ENCODE measurements at places on chromosomes 7 and 10. TPM values are rescaled to one million over a fixed set of nuclear protein-coding genes. Genes with fewer than 3 reads are reported as not detected.

GRCh38 chr10:97032624-97033023, 153.1 kb downstream of the SLIT1 start:
- H3K27ac ChIP-seq: no peak overlapping the region
- H3K36me3 ChIP-seq: no peaks in the 10 kb centered on the region
- H3K4me1 ChIP-seq: peaks cover 6% of the 10 kb centered on the region
- no peak overlapping the region for H3K4me3 ChIP-seq

- peaks cover 15% of the 10 kb centered on the region for H3K4me1 ChIP-seq
- H3K27me3 ChIP-seq: no peaks in the 10 kb centered on the region
- no peaks in the 10 kb centered on the region for H3K36me3 ChIP-seq
- no peak for DNase-seq
- no peak overlapping the region for H3K27ac ChIP-seq
Measured at GRCh38 chr7:74334030-74334429, 44.8 kb downstream of the CLIP2 start.

DNA sequence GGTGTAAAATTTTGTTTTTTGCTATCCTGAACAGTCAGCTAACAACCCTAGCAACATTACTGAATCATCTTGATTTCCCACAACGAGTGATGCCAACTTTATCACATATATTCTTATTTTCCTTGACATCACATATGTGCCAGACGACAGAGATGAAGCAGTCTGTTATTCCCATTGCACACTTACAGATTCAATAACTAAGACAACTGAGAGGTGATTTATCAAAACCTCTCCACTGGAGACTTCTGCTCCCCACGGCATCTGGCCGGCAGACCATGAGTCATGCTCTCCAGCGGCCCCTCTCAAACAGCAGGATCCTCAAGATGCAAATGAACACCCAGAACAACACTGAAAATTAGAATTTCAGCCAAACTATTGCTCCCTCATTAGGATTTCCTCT, 57.1 kb downstream of the AMPH start:
- no peaks in the 10 kb centered on the region for H3K27me3 ChIP-seq
- no peak overlapping the region for H3K4me3 ChIP-seq
- H3K36me3 ChIP-seq: no peaks in the 10 kb centered on the region
- H3K4me1 ChIP-seq: no peaks in the 10 kb centered on the region
- DNase-seq: no peak

DNA sequence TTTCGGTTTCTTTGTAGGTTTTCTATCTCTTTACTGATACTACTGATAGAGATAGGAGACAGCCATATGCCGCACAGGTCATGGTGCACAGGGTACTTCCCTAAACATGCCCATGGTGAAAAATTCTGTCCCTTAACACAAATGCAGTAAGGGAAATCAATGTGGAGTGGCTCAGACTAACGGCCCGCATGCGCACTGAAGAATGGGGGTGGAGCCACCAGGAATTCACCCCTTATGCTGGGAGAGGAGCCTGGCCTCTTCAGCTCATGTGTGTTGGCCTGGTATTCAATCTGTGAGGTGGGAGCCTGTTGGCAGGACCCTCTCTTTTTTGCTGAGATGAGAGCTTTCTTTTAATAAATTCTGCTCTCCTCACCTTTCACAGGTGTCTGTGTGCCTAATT, 8.4 kb upstream of the URGCP start:
- H3K36me3 ChIP-seq: no peaks in the 10 kb centered on the region
- no peak overlapping the region for H3K4me3 ChIP-seq
- no peak overlapping the region for H3K27ac ChIP-seq
- no peaks in the 10 kb centered on the region for H3K27me3 ChIP-seq
- DNase-seq: no peak
- no peaks in the 10 kb centered on the region for H3K4me1 ChIP-seq

DNA sequence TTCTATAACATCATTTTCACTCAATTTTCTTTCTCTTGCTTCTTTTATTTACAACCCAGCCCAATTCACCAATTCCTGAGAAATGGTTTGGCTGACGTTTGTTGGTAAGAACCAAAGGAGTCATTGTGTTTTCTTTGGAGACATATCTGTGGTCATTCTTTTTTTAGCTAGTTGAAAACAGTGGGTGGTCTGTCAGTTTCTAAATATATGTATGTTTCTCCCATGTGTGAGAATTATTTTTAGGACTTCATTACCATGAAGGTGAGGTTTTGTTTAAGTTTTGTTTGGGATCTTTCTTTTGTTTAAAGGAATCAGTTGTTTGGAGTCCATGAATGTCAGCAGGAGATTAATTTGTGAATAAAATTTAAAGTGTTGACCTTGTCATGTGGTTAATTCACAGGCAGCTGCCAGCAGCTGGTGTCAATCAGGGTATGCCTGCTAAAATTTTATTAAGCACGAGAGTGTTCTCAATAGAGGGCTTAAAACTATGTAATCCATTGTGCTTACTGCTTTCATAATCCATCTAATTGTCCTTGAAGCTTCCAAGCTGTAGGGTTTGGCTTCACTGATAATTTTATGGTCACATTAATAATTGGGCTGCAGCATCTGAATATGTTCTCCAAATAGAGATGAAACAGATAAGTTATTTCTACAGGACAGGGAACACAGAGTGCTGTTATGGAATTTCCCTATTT, 38.7 kb downstream of the INSYN2A start:
- H3K4me1 ChIP-seq: no peaks in the 10 kb centered on the region
- no peaks in the 10 kb centered on the region for H3K27me3 ChIP-seq
- no peaks in the 10 kb centered on the region for H3K36me3 ChIP-seq
- DNase-seq: no peak

- no peak overlapping the region for H3K4me3 ChIP-seq
- no peak for DNase-seq
- no peaks in the 10 kb centered on the region for H3K27me3 ChIP-seq
- H3K4me1 ChIP-seq: no peaks in the 10 kb centered on the region
Measured at GRCh38 chr7:72706521-72706920, 121.5 kb downstream of the TYW1B start.

- H3K27me3 ChIP-seq: no peaks in the 10 kb centered on the region
- H3K4me1 ChIP-seq: peaks cover 34% of the 10 kb centered on the region
- DNase-seq: no peak
- H3K4me3 ChIP-seq: no peak overlapping the region
- H3K27ac ChIP-seq: no peak overlapping the region
- no peaks in the 10 kb centered on the region for H3K36me3 ChIP-seq
Measured at GRCh38 chr10:33739031-33739430, 404.6 kb upstream of the NRP1 start.

DNA sequence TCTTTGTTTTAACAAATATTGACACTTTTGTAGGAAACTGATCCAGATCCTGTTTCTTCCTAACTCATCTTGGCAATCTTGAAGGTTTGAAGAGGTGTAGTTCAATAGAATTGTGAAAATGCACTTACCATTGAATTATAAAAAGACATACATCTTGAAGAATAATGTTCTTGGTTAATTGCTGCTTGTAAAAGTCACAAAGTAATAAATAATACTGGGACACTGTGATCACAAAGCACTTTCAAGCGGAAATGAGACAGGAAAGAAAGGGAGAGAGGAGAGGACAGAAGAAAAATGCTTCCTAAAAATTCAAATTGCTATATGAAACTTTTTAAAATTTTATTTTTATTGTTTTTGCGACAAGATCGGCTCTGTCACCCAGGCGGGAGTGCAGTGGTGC, 15.2 kb upstream of the NFE2L3 start:
- no peak overlapping the region for H3K27ac ChIP-seq
- H3K27me3 ChIP-seq: no peaks in the 10 kb centered on the region
- no peaks in the 10 kb centered on the region for H3K36me3 ChIP-seq
- DNase-seq: no peak
- no peak overlapping the region for H3K4me3 ChIP-seq

- no peaks in the 10 kb centered on the region for H3K36me3 ChIP-seq
- no peak for DNase-seq
- no peak overlapping the region for H3K4me3 ChIP-seq
- H3K27me3 ChIP-seq: no peaks in the 10 kb centered on the region
- H3K4me1 ChIP-seq: no peaks in the 10 kb centered on the region
Measured at GRCh38 chr10:118977835-118978234, 51.7 kb upstream of the NANOS1 start.

Gene AMPH
- not detected for total RNA-seq

Gene CYP26A1
- total RNA-seq: not detected

Gene STAMBPL1
- total RNA-seq: 30.3 TPM

Gene BBS9
- total RNA-seq: 34.6 TPM

Gene ANKRD61
- total RNA-seq: not detected

Gene GNAT3
- total RNA-seq: not detected
